ENCODE measurements at places on chromosomes 3 and 15.

GRCh38 chr3:46386205-46386604 is 15.5 kb downstream of the CCR5 start:
- DNase-seq, result no peak

DNA sequence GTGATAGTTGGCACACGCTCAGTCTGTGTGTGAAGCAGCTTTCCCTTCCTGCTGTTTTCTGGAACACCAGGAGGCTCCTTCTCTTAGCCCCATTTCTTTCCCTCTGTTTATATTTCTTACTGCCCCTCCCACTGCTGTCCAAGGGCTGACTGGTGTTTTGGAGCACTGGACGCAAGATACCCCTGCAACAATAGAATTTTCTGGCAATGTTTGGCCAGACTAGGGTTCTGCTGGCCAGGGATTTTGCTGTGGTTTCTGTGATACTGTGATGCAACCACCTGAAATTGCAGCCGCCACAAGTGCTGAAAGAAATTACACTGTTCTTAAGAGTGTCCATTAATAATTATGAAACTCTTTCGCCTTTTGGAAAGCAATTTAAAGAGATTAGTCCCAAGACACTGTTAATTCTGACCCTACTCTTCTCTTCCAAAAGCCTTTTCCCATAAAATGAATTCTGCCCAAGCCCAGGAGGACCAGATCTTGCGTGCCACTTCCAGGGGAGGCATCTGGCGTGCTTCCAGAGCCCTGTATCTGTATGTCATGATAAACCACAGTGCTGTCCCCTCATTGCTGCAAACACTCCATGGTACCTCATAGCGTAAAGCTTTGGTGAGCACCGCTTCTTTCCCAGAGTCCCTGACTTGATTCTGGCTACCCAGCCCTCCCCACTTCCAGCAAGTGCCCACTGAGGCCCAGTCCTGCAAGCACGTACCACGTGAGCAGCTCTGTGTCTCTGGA is 159.4 kb upstream of the CHRM5 start:
- no peak for DNase-seq

GRCh38 chr3:123499322-123499721 is 50.4 kb upstream of the ADCY5 start:
- no peak for DNase-seq

DNA sequence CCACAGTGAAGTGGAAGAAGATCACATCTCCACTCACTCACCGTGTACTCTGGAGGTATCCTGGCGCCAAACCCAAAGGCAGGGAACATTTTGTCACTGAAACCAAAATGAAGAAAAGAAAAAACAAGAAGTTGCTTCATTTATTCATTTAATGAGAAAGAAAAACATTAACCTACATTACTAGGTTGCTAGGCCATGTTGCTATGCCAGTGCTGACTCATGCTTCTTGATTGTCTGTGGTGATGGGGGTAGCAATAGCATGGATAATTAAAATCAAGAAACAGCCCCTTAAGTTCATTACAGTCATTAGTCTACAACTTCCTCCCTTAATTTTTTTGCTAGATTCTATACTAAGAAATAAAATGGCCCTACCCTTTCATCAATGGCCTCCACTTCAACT is 52.7 kb upstream of the MRPL3 start:
- DNase-seq, result no peak

DNA sequence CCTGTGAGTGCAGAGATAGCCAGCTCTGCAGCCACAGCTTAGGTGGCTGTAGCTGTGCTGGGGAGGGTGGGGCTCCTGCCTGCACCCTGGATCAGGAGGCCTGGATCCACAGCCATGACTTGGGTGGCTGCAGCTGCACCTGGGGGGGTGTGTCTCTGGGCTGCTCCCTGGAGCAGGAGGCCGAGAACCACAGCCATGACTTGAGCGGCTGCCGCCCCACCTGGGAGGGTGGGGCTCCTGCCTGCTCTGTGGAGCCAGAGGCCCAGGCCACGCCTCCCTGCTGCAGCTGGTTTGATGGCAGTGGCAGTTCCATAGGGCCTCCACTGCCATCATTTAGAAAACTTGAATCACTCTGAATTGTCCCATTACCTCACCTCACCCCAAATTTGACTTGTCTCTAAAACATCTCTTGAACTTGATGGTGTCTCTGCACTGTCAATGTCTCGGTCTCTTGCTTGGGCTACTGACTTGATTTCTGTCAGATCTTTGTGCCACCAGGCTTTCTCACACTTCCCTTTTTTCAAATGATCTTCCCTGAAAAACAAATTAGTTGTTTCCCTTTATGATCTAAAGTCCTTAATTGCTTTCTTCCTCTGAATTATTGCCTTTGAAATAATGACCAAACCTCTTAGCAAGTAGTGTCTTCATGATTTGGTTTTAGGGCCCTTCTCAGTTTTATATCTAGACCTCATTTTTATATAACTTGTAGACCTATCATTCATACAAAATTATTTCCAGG is 313.2 kb upstream of the MME start:
- no peak for DNase-seq

GRCh38 chr15:101500865-101501551 is 11.5 kb upstream of the PCSK6 start:
- peak; percentile 83 for DNase-seq

GRCh38 chr3:157477441-157477840 is 25.8 kb downstream of the VEPH1 start:
- no peak for DNase-seq

GRCh38 chr3:184512621-184513020 is 49.0 kb upstream of the EPHB3 start:
- peak; percentile 60 for DNase-seq

- no peak for DNase-seq
These were observed 152.7 kb upstream of the TSC22D2 start for GRCh38 chr3:150255413-150255812.

DNA sequence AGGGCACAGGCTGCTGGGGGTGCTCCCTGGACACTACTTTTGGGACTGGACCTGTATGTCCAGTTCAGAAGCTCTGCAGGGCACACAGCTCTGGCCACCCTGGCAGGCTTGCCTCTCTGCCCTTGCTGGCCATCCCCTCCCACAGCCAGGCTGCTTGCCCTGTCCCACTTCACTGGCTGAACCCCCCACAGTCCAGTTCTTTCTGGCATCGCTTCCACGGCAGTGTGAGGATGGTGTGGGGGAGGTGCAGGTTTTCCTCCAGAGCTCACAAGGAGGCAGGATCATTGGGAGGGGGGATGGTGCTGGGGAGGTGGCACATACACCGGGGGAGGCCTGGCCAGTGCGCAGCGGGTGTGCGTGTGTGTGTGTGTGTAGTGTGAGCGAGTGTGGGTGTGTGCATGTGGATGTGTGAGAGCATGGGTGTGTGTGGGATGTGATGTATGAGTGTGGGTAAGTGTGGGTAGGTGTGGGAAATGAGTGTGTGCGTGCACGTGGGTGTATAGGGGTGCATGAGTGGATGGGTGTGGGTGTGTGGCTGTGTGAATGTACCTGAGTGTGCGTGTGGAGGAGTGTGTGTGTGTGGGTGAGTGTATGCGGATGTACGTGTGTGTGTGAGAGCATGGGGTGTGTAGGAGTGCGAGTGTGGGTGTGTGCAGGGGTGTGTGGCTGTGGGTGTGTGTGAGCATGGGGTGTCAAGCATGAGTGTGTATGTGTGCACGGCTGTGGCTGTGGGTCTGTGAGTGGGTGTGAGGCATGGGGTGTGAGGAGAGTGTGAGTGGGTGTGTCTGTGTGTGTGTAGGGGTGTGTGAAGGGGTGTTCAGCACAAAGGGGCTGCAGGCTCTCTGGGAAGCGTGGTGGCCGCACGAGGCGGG is 155.2 kb downstream of the NSMCE3 start:
- DNase-seq, result no peak

GRCh38 chr3:155946178-155946577 is 75.7 kb downstream of the GMPS start:
- no peak for DNase-seq

- no peak for DNase-seq
These were observed 50.4 kb downstream of the MCF2L2 start for GRCh38 chr3:183378008-183378407.

DNA sequence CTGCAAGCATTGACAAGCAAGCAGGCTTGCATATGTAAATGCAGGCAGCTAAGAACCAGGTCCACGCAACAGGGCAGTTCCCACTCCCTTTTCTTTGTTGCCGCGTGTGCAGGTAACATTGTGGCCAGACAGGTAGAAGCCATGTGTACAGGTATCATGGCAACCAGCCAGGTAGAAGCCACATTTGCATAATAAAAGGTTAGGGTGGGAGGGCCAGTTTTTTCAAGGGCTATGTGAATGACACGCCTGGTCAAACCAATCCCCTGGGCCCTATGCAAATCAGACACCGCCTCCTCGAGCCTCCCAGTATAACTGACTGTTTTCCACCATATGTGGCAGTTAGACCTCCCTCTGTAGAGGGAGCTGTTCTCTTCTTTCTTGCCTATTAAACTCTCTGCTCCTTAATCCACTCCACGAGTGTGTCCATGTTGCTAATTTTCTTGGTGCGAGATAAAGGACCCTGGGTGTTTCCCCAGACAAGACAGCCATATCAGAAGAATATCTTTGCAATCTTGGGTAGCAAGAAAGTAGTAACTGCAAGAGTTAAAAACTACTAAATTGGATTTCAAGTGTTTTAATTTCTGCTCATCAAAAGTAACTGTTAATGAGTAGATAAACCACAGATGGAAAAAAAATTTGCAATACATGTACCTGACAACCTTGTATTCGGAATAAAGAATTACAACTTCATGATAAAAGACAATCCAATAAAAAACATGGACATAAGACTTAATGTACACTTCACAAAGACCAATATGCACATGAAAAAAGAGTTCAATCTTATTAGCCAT is 21.8 kb downstream of the PCOLCE2 start:
- no peak for DNase-seq

DNA sequence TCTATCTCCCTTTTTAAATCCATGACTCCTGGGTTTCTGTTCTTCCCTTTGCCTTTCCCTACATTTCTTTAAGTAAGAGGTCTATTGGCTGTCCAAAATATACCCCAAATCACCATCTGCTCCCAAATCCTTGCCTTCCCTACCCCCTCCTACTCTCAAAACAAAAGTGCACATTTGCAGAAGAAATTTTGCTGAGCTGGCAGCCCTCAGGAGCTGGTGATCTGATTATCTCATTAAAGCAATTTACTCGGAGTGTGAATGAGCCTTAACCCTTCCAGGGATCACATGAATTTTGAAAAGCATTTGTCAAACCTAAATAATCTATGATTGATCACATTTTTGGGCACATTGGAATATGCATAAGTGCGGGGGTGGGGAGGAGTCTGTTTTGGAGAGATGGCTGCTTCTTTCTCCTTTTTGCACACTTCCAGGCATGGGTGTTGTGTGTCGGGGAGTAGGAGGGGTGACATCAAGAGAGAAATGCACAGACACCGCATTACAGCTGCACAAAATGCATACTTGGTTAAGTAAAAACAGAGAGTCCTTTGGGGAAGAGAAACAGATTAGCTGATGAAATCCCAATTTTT is 892.6 kb downstream of the TUSC7 start:
- no peak for DNase-seq

- no peak for DNase-seq
These were observed 49.8 kb upstream of the SGO1 start for GRCh38 chr3:20235796-20236195.

- DNase-seq, result no peak
These were observed 32.7 kb downstream of the UBXN7 start for GRCh38 chr3:196399485-196399945.

GRCh38 chr15:68311464-68311835 is 33.9 kb downstream of the FEM1B start:
- no peak for DNase-seq

GRCh38 chr15:79593119-79593869 is 161.2 kb downstream of the MINAR1 start:
- DNase-seq, result peak; percentile 31

GRCh38 chr15:77505556-77505955 is 84.9 kb downstream of the HMG20A start:
- peak; percentile 85 for DNase-seq

- DNase-seq, result no peak
These were observed 580.4 kb upstream of the TBL1XR1 start for GRCh38 chr3:177777699-177778098.

DNA sequence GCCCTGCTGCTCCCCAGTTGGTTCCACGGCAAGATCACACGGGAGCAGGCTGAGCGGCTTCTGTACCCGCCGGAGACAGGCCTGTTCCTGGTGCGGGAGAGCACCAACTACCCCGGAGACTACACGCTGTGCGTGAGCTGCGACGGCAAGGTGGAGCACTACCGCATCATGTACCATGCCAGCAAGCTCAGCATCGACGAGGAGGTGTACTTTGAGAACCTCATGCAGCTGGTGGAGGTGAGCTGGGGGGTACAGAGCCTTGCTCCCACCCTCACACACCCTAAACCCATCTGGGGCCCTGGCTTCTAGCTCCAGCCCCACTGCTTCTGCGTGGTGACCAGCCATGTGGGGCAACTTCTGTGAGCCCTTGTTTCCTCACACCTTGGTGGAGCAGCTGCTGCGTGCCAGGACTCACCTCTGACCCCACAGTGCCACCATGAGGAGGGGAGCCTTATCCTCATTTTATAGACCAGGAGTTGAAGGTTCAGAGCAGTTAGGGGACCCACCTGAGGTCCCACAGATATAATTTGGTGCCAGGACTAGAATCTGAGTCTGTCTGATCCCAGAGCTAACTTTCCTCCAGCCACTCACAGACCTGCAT is 13.3 kb upstream of the LMAN1L start:
- DNase-seq, result no peak

DNA sequence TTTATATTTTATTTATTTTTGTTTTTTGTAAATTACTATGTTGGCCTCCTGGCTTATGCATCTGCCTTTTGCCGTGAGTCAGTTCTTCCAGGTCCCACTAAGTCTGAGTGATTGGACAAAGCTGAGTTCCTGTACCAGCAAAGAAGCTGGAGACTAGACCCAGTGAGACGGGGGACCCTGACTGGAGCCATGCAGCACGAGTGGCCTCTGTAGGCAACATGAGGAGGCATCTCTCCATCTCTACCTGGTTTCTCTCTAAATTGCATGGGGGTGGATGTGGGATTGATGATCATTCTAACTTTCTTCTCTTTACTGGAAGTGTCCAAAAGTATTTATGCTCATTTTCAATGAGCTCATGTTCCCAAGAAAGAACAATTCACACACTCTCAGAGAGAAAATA is 155.3 kb upstream of the MRPL3 start:
- DNase-seq, result no peak

DNA sequence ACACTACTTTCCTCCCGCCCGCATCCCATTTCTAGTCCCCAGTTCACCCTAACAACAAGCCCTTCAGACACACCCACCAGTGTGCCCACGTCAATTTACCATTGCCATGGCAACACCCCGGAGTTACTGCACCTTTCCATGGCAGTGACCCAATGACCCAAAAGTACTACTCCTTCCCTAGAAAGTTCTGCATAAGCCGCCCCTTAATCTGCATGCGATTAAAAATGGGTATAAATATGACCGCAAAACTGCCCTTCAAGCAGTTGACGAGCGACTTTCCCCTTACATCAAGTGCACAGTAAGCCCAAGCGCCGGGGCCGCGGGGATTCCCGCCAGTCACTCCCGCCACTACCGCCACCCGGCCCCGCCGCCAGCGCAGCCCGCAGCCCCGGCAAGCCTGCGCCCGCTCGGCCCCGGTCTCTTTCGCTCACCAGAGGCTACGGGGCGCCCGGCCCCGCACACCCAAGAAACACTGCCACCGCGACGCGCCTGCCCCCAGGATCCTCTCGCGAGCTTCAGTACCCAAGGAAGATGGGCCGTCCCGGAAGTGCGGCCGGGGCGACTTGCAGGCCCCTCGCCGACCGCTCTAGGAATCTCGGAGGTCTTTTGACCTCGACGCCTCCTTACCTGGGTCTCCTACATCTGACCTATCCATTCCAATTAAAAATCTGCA is 27.2 kb upstream of the ZNF502 start:
- no peak for DNase-seq

- no peak for DNase-seq
These were observed 106.7 kb downstream of the ZIC4 start for GRCh38 chr3:147299656-147300055.
